ENCODE measurements at places on chromosomes 7 and 10. TPM values are rescaled to one million over a fixed set of nuclear protein-coding genes. Genes with fewer than 3 reads are reported as not detected.

NPSR1 gene
- not detected for total RNA-seq

EGR2 gene
- 52.1 TPM for total RNA-seq

PLXDC2 gene
- total RNA-seq, result 0.04 TPM

TLX1 gene
- total RNA-seq, result not detected

OIT3 gene
- total RNA-seq, result not detected

OGDHL gene
- 0.46 TPM for total RNA-seq

RELN gene
- not detected for total RNA-seq

LRRC17 gene
- not detected for total RNA-seq

PAXIP1 gene
- total RNA-seq, result 30.0 TPM

NT5C2 gene
- 46.8 TPM for total RNA-seq

DNA sequence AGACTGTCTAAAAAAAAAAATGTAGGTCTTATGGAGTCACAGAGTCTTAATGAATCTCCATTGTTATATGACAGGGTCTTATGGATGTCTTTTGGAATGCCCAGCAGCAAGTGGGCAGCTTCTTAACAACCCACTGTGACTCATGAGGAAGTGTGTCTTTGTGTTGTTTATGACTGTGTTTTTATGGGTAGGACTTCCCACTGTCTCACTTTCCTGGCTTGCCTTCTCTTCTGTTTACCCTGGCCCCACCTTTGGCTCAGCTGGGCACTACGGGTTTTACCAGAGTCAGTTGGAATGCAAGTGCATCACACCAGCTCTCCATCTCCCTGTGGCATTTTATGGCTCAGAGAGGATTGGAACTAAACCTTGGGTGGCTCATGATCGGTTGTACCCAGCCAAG, 580.5 kb downstream of the AUTS2 start:
- no peak for DNase-seq
- no peaks in the 10 kb centered on the region for H3K36me3 ChIP-seq

GRCh38 chr7:43758029-43758821, at the start of gene BLVRA:
BLVRA (plus strand) TSS chr7:43758680; CDS start chr7:43771159, 12,479 bp downstream.
- DNase-seq, result peak; percentile 76
- H3K27ac ChIP-seq, result peak within 1 kb of the TSS; percentile 79
- peaks cover 2% of the 10 kb centered on the region for H3K36me3 ChIP-seq
- peaks cover 46% of the 10 kb centered on the region for H3K4me1 ChIP-seq

DNA sequence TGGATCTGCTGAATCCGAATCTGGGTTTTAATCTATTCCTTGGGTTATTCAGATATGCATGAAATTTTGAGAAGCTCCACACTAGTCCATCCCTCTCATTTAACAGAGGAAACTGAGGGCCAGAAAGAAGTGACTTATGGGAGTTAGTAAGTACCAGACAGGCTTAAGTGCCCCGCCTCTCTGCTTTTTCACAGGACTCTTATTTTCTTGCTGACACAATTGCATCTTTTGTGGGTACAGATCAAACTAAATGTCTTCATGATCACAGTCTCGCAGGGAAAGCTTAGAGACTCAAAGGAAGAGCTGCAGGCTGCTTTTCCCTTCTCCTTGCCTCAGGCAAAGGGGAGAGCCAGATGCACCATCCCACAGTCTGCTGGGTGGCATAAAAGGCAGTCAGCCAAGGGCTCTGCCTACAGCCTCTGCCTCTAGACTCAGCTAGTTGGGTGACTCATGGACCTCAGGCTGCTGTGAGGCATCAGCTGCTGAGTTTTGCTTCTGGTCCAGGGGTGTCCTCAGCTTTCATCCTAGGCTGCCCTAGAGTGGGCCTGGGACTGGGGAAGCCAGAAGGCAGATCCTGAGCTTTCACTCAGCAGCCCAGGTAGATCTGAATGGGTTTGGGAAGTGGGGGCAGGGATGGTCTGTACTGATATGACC, 11.6 kb downstream of the GOLGA7B start:
- H3K36me3 ChIP-seq, result peaks cover 2% of the 10 kb centered on the region
- no peaks in the 10 kb centered on the region for H3K27me3 ChIP-seq
- H3K4me1 ChIP-seq, result peaks cover 12% of the 10 kb centered on the region
- H3K4me3 ChIP-seq, result no peak overlapping the region
- DNase-seq, result no peak

- H3K27me3 ChIP-seq, result no peaks in the 10 kb centered on the region
- H3K36me3 ChIP-seq, result no peaks in the 10 kb centered on the region
Measured at GRCh38 chr7:111763221-111763801, 201.0 kb upstream of the IMMP2L start.

DNA sequence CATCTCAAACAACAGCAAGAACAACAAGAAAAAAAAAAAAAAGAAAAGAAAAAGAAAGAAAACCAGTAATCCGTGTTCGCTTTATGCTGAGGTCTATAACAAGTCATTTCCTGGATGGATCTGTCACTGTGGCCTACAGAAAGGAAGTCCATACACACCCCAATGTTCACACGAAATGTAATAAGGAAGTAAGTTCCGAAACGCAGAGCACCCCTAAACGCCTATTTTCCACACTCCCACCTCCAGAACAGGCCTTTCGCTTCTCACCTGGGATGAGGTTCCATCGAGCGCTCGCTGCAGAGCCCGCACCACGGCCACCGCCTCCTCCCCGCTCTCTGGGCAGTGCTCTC, 735 bp downstream of the ZNF394 start:
- H3K36me3 ChIP-seq, result peaks cover 43% of the 10 kb centered on the region
- H3K4me1 ChIP-seq, result peaks cover 29% of the 10 kb centered on the region
- H3K27ac ChIP-seq, result peak overlapping the region; percentile 95
- DNase-seq, result no peak

- no peaks in the 10 kb centered on the region for H3K4me1 ChIP-seq
- DNase-seq, result no peak
- no peak overlapping the region for H3K4me3 ChIP-seq
Measured at GRCh38 chr7:119033641-119034040, 809.1 kb downstream of the ANKRD7 start.

DNA sequence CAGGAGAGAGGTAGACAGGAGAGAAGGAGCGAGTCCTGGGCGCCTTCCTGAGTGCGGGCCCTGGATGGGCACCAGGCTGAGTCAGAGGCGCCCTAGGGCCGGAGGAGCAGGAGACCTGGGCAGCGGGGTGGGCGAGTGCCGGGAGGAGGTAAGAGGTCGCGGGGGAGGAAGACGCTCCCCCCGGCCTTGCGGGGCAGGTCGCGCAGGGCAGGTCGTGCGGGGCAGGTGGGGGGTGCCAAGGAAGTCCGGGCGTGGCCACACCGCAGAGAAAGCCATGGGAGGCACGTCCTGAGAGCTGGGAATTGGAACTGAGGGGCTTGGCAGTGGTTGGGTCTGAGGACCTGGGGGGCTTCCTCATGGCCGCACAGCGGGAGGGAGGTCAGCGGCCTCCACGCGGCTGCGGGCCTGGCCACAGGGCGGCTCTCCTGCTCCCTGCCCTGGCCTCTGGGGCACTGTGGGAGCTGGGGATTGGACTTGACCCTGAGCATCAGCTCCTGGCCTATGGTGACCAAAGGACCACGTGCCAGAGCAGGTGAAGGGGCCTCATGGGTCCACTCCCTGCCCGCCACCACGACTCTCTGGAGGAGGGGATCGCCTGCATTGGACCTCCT, 935 bp downstream of the MMP21 start:
- peaks cover 4% of the 10 kb centered on the region for H3K27me3 ChIP-seq
- H3K4me1 ChIP-seq, result no peaks in the 10 kb centered on the region
- no peak for DNase-seq
- H3K4me3 ChIP-seq, result no peak overlapping the region

GRCh38 chr10:122033224-122033926, 44.4 kb downstream of the TACC2 start:
- H3K27ac ChIP-seq, result no peak overlapping the region
- H3K4me1 ChIP-seq, result no peaks in the 10 kb centered on the region
- peaks cover 40% of the 10 kb centered on the region for H3K27me3 ChIP-seq
- H3K4me3 ChIP-seq, result no peak overlapping the region

GRCh38 chr7:143038635-143039034, 11.7 kb upstream of the OR9A2 start:
- peaks cover 4% of the 10 kb centered on the region for H3K27me3 ChIP-seq
- no peak overlapping the region for H3K4me3 ChIP-seq
- no peak overlapping the region for H3K27ac ChIP-seq

GRCh38 chr10:6953271-6953801, 373.3 kb upstream of the PRKCQ start:
- no peaks in the 10 kb centered on the region for H3K36me3 ChIP-seq
- H3K4me1 ChIP-seq, result peaks cover 7% of the 10 kb centered on the region
- DNase-seq, result no peak
- no peak overlapping the region for H3K4me3 ChIP-seq
- H3K27me3 ChIP-seq, result no peaks in the 10 kb centered on the region
- no peak overlapping the region for H3K27ac ChIP-seq
